ENCODE measurements at places on chromosomes 2 and 18.

DNA sequence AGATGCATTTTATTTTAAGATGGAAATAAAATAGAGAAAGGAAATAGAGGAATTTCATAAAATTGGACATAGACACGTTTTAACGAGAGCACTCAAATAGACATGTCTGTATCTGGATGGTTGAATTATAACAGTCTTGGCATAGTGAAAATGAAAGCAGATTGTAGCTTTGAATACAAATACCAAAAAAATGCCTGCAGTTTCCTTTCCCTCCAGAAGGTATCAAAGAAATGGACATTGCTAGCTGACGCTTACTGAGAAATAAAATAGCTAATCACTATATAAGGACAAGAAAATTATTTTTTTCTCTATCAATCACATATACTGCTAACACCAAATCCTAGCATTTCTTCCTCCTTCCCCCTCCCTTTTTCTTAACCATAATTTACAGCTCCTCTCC is 11.4 kb upstream of the MAPRE2 start:
- DNase-seq = peak; percentile 34

DNA sequence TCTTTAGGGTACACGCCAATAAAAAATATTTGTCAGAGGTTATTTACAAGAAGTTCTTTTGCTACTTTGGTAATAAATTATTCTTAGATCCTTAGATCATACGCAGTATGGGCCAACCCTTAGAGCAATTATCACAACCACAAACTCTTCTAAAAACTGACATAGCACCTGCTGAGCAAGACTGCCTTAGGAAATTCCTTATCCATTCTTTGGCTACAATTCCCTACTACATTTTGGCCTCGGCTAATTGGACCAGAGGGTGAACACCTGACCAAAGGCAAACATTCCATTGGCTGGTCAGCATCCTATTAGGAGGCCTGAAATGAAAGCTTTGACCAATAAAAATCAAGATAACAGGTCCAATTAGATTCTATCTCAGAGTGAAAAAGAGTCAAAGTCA is 147.6 kb upstream of the CCDC68 start:
- DNase-seq = no peak

GRCh38 chr18:61628085-61628484 is 264.7 kb downstream of the RNF152 start:
- DNase-seq = peak; percentile 75

- DNase-seq = no peak
These were observed 31.0 kb downstream of the CCDC68 start for GRCh38 chr18:54928236-54928635.

GRCh38 chr2:207227749-207228145 is 62.0 kb upstream of the KLF7 start:
- DNase-seq = no peak

DNA sequence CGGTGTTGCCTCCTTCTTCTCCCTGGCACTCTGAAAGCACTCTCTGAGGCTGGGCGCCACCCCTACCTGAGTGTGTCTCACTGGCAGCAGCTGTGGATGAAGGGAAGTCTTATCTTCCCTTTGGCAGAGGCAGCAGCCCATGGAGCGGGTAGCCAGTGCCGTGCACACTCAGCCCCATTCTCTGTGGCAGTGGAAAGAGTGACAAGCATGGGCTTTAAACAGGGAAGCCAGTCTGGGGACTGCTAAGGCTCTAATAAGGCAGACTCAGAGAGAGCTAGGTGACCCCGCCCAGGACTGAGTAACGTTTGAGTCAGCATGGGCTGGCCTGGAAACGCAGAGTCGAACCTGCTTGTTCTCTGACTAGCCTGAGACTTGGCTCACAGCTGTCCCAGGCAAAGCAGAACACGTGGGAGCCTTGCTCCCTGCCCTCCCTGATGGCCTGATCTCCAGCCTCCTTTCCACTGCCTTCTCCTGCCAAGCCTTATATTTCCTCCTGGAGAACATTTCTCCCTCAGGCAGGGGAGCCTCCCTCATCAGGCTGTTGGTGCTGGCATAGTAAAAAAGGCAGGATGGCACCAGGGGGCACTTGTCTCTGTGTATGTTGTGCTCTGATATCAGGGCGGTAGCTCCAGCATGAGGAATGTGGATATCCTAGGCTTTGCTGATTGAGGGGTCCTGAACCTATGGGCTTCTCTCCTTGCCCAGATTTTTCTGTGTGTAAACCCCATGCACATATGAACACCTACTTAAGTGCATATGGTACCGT is 93.9 kb upstream of the LGALSL start:
- peak; percentile 80 for DNase-seq

GRCh38 chr18:39380186-39380725 is 1814.7 kb upstream of the CELF4 start:
- no peak for DNase-seq

DNA sequence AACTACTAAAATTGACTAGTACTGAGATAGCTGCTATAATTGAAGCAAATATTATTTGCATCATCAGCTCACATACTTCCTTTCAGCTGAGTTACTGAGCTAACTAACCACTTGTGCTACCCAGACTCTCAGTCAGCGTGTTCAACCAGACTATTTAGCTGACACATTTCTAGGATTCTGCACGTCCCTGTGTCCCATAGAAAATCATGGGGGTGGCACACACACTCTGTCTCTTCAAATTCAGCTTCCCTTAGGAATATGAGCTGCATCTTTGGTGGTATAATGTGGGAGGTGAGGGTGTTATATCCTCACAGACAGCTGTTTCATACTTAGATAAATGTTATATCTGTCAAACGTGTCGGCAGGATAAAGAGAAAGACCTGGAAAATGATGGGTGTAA is 424.0 kb downstream of the CDH2 start:
- DNase-seq = no peak

DNA sequence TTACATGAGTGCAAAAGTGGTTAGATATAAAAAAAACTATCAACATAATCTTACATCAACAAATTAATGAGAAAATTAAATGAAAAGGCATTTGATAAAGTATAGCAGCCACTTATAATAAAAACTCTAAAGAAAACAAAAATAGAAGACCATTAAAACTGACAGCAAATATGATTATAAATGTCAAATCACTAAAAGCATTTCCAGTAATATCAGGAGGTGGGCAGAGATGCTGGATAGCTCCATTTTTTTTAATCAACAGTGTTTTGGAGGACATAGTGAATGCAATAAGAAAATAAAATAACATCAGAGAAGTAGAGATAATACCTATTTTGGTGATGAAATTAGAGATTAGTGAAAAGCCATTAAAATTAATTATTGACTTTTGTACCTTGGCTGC is 173.4 kb downstream of the LRRTM4 start:
- no peak for DNase-seq

- DNase-seq = peak; percentile 30
These were observed 39.0 kb downstream of the COA5 start for GRCh38 chr2:98569197-98569793.

DNA sequence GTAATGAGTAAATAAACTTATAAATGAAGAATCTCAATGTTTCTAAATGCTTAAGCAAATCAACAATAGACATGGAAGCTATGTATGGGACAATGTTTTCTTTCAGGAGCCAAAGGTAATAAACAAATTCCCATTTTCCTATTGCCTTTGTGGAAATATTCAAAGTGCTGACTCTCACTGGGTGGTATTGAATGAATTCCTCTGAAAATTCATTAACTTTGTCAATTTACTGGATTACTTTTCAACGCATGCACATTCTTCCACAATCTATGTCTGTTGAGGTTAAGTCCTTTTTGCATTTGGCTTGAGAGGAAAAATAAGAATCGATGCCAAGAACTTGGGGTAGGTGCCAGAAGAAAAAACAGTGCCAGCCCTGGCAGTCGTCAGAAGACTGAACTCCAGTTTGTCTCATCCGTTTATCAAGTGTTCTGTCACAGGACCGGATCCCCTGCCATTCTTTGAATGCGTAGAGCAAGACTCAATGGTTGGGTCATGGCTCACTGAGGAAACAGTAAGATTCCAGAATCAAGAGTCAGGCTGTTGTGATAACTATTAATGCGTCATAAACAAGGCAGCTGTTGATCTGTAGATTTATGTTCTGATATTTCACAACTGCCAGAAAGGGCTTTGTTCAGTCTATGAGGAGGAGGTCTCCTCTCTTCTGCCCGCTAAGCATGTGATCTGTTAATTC is 133.3 kb downstream of the GFPT1 start:
- peak; percentile 97 for DNase-seq

GRCh38 chr2:133948610-133949290 is 305.1 kb upstream of the MGAT5 start:
- DNase-seq = no peak

DNA sequence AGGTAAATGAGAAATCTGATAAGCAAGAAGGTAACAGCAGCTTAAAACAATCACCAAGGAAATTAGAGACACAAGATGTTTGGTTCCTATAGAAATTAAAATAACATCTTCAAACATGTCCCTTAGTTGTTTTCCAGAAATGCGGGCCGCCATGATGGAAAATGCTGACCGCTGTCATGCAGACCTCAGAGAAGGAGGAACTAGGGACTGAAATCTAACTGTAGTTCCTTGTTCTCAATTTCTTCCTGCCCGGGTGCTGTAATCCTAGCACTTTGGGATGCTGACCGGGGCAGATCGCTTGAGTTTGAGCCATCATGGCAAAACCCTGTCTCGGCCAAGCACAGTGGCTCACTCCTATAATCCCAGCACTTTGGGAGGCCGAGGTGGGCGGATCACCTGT is 51.1 kb downstream of the TEX51 start:
- no peak for DNase-seq

- no peak for DNase-seq
These were observed 66.4 kb downstream of the VIT start for GRCh38 chr2:36762764-36763490.

DNA sequence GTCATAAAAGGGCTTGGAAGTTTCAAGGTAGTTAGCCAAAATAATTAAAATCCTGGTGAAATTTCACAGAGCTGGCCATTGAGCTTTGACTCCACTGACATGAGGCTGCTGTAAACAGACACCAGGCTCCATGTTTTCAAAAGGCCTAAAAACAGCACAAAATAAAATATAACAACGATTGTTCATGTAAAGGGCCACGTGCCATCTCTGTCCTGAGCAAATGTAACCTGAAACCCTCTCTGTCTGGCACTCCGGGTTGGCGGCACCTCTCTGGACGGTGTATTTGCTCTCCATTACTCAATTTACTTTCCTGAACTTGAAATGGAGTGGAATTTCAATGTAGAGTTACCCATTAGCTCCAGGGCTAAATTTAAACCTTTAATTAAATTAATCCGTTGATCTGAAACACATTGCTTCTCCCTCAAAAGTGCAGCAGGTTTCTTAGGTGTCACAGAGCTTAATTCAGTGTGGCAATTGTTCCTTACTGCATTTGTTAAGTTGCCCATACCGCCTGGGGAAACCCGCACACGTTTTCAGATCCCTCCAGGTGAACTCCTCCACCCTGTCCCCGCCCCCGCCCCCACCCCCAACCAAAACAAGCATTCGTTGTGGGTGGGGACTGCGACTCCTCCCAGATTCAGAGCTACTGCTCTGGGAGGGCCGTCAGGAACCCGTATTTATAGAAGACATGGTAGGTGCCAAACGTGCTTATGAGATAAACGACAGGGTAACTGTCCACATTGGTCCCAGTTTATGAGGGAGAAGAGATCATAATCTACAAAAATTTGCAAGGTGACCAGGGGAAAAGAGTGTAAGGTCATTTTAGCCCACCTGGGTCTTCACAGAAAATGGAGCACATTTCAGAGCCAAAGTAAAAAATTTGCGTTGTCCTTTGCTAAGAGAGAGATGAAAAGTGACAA is 1.2 kb upstream of the CABLES1 start:
- no peak for DNase-seq

GRCh38 chr2:135637456-135638087 is 104.1 kb upstream of the UBXN4 start:
- no peak for DNase-seq

DNA sequence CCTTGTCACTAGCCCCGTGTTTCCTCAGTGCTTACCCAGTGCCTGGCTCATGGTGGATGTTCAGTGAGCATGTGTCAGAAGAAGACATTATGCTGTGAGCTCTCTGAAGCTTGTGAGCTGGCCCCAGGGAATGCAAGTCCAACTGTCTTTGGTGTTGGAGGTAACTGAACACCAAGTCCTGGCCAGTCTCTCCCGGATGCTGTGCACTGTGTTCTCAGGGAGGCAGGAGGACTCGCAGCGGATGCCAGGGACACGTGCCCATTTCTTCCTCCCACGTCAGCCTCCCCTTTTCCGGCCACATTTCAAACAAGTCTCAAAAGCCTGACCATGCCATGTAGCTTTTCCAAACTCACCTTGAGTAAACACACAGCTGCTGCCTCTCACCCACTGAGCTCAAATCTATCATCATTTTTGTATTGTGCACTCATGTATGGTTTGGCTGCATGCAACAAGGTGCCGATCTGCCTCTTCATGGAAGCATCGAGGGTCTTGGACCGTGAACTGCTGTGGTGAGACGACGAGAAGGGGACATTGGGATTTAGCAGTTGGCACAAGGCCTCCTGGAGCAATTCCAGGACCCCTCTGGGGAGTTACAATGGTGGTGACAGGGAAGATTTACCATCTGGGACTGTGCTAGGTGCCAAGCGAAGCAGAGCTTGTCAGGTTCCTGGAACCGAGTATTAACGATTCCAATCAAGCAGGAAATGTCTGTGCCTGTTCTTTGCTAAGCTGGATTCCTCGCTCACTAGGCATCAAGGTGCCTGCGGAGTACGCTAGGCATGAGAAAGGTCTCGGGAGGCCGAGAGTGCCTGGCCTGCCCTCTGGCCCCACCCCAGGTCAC is 44.4 kb upstream of the MGAT4A start:
- DNase-seq = peak; percentile 35

DNA sequence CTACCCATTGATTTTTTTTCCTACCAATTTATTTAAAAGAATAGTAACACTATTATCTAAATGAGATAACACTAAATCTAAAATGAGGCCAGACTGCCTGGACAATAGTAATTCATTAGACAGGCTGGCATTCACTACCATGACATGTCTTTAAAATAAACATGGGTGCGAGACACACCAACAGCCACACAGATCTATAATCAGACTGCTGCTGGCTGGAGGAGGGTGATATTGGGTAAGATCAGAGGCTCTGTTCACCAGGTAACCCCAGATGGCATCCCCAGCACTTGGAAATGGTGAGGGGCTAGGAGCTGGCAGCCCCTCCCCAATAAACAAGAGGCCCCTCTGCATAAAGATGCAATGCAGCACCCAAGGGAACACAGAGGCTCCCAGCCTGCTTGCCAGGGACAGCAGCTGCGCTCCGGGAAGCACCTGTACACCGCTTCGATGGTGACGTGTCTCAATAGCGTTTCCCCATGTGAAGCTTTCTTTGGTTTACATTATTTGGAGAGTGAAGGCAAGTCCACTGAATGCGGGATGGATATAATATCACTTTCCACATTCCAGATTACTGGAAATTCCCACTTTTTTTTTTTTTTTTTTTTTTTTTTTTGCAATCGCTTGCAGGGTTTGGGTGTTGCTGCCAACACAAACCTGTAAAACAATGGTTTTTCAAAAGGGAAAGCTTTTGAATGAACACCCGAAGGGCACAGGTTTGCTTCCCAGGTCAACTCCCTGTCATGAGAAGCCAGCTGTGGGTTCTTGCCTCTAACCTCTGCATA is 159.0 kb downstream of the ZNF516 start:
- no peak for DNase-seq

DNA sequence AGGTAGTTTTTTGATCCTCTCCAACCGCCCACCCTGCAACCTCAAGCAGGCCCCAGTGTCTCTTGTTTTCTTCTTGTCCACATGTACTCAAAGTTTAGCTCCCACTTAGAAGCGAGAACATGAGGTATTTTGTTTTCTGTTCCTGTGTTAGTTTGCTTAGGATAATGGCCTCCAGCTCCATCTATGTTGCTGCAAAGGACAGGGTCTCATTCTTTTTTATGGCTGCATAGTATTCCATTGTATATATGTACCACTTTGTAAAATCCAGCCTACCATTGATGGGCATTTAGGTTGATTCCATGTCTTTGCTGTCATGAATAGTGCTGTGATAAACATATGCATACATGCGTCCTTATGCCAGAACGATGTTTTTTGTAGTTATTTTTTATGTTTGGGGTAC is 2.5 kb downstream of the CRYGC start:
- DNase-seq = no peak
